CD4-positive, alpha-beta memory T cell (primary cell): ENCODE measurements at places on chromosomes 4 and X.

GRCh38 chr4:137610960-137611359 is 78.7 kb upstream of the PCDH18 start:
- no peak for DNase-seq

DNA sequence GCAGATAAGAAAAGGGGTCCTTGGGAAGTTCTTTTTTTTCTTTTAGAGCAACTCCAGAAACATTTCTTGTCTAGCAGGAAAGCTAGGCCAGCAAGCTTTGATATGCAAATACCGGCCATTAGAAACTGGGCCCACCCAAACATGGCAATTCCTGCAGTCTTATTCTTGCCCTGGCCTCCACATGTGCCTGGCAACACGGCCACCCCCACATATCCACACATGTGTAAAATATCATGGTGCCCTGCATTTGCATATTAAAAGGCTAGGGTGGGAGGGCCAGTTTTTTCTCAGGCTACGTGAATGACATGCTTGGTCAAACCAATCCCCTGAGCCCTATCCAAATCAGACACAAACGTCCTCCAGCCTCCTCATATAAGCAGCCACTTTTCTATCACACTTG is 171.7 kb upstream of the ZCCHC13 start:
- no peak for DNase-seq

GRCh38 chr4:134747108-134747805 is 545.7 kb upstream of the PABPC4L start:
- DNase-seq = no peak

DNA sequence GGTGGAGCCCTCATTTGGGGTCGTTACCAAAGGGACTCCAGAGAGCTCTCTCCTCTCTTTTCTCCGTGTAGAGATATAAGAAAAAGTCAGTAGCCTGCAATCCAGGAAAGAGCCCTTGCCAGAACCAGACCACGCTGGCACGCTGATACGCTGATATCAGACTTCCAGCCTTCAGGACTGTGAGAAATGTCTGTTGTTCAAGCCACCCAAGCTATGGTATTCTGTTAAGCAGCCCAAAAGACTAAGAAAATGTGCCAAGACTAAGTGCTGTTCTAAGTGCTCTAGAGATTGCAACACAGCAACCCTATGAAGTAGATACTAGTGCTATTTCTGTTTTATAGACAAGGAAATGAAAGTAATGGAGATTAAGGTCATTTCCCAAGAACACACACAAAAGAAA is 205.7 kb downstream of the CAMK2D start:
- no peak for DNase-seq

- DNase-seq = no peak
Measured at GRCh38 chr4:158826057-158826456, 57.2 kb downstream of the FNIP2 start.

GRCh38 chrX:24963823-24964222 is 51.9 kb downstream of the ARX start:
- no peak for DNase-seq

- DNase-seq = no peak
Measured at GRCh38 chr4:11817088-11817487, 388.4 kb upstream of the HS3ST1 start.
